ENCODE measurements at places on chromosomes 12 and 14.

- DNase-seq, result no peak
These were observed 52.2 kb upstream of the CFL2 start for GRCh38 chr14:34766606-34767005.

DNA sequence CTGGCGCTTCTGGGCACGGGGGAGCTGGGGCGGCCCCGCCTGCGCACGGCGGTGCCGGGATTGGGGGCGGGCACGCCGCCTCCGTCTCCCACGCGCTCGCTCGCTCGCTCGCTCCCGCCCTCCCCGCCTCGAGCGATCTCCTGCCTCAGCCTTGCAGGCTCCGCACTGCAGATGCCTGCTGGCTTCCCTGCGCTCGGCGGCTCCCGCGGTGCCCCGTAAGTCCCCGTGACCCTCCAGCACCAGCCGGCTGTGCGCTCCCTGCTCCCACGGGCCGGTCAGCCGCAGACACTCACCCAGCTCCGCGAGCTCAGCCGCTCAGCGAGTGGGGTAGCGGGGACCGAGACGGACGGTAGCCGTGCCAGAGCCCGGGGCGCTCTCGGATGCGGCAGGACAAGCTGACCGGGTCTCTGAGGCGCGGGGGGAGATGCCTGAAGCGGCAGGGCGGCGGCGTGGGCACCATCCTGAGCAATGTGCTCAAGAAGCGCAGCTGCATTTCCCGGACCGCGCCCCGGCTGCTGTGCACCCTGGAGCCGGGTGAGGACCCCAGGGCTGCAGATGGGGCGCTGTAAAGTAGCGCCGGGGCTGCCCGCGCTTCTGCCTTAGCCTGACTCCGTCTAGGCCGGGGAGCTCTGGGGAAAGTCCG is at the start of gene TBC1D30:
TSS of gene TBC1D30 (plus strand) at position 148 of the 643 bp plus-strand sequence. CDS start at position 381, 233 bp downstream.
- no peak for DNase-seq

DNA sequence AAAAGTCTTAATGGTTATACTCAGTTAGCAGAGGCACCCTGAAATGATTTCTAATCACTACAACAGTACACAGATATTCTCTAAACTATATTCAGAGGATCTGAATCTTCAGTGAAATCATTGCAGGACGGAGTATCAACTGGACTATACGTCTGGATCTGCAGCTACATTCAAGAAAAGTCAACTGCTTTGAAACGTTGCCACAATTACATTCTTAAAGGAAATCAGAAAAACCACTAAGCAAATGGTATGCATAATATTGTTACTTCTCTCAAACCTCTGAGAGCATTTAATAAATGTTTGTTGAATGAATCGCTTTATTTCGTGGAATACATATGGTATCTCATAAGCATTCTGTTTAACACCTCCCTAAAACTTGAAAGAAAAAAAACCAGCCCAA is 67.4 kb downstream of the MED13L start:
- DNase-seq, result no peak

DNA sequence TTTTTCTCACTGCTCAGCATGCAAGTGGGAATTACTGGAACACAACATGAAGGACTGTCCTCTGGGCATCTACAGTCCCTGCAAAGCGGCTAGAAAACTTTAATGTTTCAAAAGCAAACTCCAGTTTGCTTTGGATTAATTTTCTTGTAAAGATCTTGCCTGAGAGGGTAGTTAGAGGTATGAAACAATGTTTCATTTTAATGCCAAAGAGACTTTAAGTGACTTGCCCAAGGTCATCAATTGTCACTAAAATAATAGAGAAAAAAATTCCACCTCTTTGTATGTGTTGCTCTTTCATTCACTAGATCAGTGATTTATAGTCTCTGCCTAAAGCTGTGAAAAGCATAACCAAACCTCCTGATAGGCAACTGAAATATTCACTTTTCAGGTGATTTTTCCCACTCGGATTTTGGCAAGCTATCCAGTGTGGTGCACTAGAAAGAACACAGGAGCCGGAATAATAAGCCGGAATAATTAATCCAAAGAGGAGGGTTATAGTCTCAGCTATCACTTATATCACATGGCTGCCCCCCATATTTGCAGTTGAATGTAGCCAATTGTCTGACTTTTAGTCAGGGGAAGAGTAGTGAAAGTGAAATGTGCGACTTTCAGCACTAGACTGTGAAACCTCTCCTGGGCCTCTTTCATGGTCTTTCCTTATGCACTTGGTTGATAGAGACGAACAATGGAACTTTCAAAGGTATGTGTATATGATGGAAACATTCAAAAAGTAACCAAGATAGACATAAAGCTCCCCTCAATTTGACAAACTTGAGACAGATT is 107.7 kb downstream of the SLC6A15 start:
- no peak for DNase-seq

DNA sequence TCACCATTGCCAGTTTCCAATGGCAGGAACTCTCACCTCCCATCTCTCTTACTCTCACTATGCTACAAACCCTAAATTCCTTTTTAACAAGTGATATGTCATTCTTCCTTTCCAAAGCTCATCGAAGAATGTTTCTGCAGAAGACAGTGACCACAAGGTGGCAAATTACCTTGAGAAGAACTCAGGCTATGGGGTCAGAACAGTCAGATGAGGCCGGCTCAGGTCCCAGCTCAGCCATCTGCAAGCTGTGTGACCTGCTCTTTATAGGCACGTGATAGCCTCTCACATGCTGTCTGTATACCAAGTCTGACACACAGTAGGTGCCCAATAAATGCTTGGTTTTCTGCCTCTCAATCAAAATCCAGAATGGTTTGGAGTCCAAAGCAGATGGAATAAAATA is 80.7 kb downstream of the FOXN3 start:
- DNase-seq, result no peak

DNA sequence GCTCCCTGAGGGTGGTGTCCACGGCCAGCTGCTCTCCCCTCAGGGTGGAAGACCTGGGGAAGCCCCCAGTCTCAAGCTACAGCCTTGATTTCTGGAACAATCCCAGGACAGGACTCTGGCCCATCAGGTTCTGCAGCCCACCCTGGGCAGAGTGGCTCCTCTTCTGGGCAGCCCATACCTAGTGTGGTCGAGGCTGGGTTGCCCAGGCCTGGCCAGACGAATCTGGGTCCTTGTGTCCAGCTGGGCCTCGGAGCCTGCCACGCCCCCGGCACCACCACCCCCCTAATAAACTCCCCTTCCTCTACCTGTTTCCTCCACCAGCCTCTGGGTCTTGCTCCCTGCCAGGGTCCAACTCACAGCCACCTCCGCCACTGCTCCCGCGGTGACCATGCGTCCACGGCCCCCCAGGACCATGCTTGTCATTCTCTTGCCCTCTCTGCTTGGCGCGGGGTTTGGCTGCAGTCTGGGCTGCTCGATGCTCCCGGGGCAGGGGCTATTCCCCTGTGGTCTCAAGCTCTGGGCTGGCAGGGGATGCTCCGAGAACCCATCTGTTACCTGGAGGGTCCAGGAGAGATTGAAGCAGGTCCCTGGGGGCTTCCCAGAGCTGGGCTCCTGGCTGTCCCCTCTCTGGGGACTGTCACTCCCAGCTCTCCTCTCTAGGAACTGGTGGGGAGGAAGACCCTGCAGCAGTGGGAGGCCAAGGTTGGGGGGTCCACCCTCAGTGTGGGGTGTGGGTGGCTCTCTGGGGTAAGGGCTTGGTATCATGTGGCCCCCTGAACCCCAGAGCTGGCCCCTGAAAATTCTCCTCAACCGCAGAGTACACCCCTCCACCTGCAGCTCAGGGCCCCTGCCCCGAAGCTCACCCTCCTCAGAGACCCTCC is 8.7 kb upstream of the GPR132 start:
- DNase-seq, result no peak

GRCh38 chr12:116687888-116688287 is 50.0 kb downstream of the SPRING1 start:
- peak; percentile 40 for DNase-seq

GRCh38 chr12:66314278-66314677 is 12.0 kb downstream of the HELB start:
- no peak for DNase-seq

- no peak for DNase-seq
These were observed 214.2 kb downstream of the GLT1D1 start for GRCh38 chr12:129067491-129067890.

- no peak for DNase-seq
These were observed 10.7 kb upstream of the SLC6A13 start for GRCh38 chr12:273382-273781.

DNA sequence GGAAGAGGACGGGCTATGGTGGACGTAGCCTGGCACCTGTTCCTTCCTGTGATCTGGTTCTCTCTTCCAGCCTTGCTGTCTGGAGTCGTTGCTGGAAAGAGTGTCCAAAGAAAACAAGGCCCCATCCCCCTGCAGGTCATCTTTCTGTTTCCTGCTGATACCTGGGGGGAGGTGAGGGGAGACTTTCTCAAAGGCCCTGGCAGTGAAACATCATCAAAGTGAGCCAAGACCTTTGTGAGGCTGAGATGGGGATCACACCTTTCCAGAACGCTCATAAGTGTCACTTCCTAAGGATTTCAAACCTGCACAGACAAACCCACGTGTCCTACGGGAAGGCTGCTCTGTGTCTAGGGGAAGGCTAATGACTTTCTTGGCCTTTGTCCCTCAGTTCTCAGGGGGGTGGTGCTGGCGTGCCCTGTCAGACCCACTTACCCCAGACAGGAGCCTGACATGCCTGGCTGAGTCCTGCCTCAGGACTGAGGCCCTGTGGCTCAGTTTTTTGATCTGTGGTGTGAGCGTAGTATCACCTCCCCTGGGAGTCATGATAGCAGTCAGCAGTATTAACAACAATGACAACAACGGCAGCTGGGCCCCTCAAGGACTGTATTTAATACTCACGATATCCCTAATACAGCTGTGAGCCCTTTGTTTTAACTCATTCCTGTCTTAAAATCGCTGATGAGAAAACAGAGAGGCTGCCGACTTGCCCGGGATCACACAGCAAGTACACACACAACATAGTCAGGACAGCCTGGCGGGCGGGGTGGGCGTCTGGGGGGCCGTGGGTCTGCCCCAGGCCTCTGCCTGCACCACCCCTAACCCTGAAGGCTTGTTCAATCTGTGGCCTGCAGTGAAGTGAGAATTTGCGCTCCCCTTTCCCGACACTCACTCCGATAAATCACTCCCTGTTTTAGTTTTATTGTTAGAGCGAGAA is 235.2 kb downstream of the SLC41A2 start:
- DNase-seq, result no peak

GRCh38 chr12:114703060-114703493 is 19.1 kb upstream of the TBX3 start:
- DNase-seq, result no peak

DNA sequence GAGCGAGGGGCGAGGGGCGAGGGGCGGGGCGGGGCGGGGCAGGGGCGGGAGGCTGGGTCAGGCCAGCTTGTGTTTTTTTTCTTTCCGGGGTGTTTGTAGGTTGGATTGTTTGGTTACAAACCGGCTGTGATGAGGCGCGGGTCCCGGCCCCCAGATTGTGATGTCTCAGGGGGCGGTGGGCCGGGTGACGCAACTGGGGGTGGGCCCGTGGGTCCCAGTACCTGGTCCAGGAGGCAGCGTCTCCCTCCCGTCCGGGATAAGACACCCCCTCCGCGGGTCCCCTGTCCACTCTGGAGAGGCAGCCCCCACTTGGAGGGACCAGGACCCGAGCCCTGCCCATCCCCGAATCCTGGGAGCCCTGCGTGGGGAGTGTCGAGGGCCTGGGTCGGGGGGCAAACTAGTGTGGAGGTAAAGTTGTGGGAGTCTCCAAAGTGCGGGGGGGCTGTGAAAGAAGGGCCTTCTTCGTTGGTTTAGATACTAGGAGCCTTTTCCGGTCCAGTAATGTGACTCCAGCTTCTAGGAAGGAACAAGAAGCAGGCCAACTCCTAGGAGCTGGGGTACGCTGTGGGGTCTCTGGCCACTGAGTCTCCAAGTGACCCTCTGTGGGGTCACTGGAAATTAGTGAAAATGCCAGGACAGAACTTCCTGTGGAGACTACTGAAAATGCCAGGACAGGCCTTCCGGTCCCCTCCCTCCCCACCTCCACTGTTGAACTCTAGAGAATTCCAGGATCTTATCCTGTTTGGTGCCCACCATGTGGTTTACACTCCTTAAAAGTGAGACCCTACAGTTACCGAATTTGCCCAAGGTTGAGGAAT is 579 bp upstream of the CLMN start:
- no peak for DNase-seq

- DNase-seq, result no peak
These were observed 20.1 kb upstream of the CERS5 start for GRCh38 chr12:50187084-50187900.

DNA sequence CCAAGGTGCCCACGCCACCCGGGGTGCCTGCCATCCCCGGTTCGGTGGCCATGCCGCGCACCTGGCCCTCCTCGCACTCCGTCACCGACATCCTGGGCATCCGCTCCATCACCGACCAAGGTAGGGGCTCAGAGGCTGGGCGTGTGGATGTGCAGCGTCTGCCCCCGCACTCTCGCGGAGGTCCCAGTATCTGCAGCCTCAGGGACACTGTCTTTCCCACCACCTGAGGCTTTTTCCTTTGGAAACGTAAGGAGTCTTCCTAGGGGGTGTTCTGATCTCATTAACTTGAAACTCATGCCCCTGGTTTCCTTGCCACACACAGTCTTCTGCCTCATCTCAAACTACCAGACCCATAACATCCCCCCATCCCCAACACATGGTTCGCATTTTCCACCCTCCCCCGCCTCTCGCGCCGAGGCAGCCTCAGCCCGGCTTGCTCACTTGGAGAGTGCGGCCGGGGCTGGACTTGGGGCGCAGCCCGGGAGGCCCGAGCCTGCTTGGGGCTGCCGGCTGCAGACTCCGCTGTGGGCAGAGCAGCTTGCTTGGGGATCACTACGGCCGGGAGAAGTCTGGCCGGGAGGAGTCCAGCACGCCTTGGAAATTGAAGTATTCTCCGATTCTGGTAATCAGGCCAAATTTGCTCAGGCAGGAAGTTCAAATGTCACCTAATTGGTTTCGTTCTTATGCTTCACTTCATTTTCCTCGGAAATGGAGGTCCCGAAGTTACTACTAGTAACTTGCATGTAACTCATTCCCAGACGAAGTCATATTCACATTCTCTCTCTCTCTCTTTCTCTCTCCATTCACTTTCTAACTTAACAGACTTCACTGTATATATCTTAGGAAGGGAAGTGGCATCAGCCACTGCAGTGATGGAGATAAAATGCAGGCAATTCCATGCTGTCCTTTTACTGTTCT is 2.0 kb downstream of the PAX9 start:
- no peak for DNase-seq

DNA sequence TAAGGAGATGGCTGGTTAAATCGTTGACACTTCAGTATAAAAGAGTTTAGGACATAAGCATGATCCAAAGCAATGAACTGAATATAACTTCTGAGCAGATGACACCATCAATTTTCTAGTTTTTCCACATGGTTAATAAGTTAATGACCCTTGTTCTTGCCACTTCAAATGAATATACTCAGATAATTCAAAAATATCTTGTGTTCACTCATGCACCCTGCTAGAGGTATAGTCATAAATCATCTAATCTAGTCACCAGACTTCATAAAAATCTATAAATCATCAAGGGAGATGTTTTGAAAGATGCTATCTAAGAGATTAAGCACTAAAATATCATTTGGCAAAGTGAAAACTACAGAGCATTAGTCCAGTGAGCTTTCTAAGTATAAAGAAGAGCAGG is 131.9 kb downstream of the MDGA2 start:
- DNase-seq, result no peak

GRCh38 chr14:101189962-101190560 is 286.5 kb upstream of the RTL1 start:
- DNase-seq, result no peak

Data from CMK (cell line).